Activated naive CD4-positive, alpha-beta T cell treated with Interleukin-2 at 50 U/mL for 16 hours (primary cell): ENCODE measurements at places on chromosomes 7 and 10.

DNA sequence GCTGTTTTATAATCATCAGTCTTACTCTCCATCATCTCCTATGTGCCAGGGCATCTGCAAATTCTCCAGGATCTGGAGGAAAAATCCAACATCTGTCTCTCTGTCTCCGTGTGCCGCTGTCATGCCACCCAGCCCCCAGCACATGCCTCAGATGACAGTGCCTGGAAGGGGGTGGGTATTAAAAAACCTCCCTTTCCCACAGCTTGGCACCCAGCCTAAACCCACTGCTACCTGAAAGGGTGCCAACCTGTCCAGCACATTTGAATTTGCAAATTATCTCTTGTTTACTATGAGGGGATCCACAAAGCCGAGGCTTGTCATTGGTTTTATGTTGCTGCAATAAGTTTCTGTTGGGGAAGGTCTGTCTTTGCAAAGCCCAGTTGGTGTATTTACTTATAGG lies 73.1 kb downstream of the EMX2 start:
- no peak for DNase-seq

DNA sequence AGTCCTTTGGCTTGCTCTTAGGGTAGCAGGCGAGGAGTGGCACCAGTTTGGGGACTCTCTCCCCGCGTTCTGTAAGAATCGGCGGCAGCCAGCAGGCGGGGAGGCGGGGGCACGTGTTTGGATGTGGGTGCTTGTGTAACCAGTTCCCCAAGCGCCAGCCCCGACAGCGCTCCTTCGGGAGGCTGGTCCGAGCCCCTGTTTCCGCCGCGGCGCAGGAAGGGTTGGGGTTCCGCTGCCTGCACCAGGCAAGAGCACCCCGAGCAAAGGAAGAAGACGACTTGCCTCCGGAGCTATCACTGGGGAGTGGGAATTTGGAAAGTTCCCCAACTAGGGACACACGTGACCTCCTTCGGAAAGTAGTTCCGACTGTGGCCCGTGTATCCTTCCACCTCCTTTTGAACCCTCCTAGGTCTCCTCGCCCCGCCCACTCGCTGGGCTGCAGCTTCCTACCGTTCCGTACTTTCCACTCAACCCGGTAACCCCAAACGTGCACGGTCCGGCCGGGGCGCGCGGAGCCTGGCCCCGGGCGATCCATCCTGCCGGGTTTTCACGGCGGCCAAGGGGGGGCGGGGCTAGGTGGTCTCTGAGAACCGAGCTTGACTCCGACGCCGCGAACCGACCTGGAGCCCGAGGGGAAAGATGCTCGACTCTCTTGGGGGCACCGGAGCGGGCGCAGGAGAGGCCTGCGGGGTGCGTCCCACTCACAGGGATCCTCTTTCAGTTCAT lies 1.2 kb downstream of the KLLN start:
- peak; percentile 94 for DNase-seq

DNA sequence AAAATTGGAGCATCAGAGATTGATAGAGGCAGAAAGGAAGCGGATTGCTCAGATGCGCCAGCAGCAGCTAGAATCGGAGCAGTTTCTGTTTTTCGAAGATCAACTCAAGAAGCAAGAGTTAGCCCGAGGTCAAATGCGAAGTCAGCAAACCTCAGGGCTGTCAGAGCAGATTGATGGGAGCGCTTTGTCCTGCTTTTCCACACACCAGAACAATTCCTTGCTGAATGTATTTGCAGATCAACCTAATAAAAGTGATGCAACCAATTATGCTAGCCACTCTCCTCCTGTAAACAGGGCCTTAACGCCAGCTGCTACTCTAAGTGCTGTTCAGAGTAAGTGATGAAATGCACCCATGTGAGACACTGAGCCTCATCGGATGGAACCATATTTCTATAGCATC lies 33.1 kb downstream of the STAMBPL1 start:
- no peak for DNase-seq

- DNase-seq = no peak
Measured at GRCh38 chr10:60707841-60708240, 70.4 kb upstream of the CDK1 start.

DNA sequence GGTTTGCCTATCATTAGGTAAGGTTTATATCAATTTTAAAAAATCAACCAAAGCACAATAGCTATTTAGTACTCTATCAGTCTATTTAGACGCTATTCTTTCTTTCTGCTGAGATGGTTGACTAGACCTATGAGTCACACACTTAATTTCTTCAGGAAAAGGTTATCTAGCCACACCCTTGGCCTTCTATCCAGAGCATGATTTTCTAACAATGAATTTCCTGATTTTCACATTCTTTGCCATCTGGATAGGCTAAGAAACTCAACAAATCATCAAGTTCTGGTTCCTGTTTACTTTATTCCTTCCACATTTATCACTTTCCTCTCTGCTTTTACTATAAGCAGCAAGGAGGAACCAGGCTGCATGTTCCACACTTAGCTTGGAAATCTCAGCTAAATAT lies 8.1 kb downstream of the PRPS1L1 start:
- no peak for DNase-seq

DNA sequence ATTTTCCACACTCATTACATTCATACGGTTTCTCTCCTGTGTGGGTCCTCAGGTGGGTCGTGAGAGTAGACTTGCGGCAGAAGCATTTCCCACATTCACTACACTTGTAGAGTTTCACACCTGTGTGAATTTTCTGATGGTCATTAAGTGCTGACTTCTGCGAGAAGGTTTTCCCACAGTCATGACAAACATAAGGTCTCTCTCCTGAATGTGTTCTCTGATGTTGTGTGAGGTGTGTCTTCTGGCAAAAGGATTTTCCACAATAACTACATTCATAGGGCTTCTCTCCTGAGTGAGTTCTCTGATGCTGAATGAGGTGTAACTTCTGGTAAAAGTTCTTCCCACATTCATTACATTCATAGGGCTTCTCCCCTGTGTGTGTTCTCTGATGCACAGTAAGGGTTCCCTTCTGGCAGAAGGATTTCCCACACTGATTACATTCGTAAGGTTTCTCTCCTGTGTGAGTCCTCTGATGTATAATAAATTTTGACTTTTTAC lies 15.1 kb downstream of the ZNF12 start:
- no peak for DNase-seq

GRCh38 chr10:52276986-52277385 lies 37.1 kb upstream of the DKK1 start:
- DNase-seq = no peak

GRCh38 chr7:2165239-2165609 lies 67.5 kb downstream of the MAD1L1 start:
- DNase-seq = no peak

DNA sequence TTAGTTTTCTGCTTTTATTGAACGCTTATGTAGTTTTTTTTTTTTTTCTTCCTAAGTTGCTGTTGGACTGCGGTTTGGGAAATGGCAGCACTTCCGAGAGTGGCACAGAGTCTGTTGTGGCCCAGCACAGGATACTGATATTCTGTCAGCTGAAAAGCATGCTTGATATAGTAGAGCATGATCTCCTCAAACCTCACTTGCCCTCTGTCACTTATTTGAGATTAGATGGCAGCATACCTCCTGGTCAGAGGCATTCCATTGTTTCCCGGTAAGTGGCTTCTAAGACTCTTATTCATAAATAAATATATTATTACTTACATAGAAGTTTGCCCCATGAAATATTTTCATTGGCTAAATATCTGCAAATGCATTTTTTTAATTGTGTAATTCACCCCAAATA lies 101.1 kb downstream of the BTAF1 start:
- DNase-seq = no peak

DNA sequence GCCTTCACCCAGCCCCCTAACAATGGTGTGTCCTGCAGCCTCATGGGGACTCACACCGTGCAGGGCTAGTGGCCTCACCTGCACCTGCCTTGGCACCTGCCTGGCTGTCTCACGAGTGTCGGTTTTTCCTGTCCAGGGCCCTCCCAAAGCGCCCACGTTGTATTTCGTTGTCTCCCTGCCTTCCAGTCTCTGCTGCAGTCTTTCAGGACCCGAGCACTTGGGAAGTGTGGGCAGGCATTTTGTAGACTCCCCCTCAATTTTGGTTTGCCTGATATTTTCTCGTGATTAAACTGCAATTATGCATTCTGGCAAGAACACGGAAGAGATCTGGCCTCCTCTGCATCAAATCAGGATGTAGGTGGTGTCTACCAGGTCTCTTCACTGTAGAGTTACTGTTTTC lies 17.9 kb downstream of the BNIP3 start:
- no peak for DNase-seq

GRCh38 chr10:114526504-114527238 lies 122.4 kb upstream of the AFAP1L2 start:
- DNase-seq = peak; percentile 89

DNA sequence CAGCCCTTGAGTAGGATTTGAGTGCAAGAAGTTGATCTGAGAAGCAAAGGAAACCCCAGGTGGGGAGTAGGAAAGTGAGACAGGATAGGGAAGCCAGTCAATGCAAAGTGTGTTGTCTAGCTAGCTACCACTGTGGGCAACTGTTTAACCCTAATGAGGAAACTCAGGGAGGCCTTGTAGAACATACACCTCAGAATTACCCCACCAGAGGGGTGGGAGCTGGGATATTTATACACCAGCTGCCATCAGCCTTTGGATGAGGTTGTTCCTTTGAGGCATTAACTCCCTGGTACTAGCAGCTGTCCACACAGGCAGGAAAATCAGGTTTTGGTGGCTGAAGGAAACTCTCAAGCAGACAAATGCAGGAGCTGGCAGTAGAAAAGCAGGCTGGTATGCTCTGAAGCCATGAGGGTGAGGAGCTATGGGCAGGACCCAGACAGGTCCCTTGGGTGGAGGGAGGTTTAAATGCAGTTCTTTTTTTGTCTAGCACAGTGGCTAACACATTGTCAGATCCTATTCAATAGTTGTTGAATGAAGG lies 60.1 kb upstream of the ARID5B start:
- no peak for DNase-seq

DNA sequence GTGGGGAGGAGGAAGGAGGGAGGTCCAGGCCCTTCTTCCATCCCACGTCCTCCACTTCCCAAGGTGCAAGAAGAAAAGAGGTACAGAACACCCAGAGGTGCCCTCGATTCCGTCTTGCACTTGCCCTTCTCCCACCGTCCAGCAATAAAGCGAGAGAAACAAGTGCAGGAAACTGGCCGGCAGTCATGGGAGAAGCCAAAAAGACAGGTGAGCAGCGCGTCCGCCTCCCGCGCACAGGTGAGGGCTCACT lies 1.3 kb downstream of the C10orf95 start:
- DNase-seq = no peak
